Cortex of kidney (tissue), 1 donor: ENCODE measurements at places on chromosomes 12 and 14.

DNA sequence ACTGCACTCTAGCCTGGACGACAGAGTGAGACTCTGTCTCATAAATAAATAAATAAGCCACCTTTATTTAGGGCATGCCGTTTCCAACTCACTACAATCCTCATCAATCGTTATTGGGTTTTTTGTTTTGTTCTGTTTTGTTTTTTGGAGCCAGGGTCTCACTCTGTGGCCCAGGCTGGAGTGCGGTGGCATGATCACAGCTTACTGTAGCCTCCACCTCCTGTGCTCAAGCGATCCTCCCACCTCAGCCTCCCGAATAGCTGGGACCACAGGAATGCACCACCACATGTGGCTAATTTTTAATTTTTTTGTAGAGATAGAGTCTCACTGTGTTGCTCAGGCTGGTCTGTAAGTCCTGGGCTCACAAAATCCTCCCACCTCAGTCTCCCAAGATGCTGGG lies 3.6 kb upstream of the ANAPC5 start:
- DNase-seq, result no peak

- no peak for DNase-seq
These were observed 457.7 kb upstream of the SYT1 start for GRCh38 chr12:78406828-78407227.

GRCh38 chr12:130870442-130871285 lies 1.2 kb upstream of the RAN start:
- no peak for DNase-seq

- DNase-seq, result no peak
These were observed 46.1 kb upstream of the PTPRO start for GRCh38 chr12:15276088-15276698.

DNA sequence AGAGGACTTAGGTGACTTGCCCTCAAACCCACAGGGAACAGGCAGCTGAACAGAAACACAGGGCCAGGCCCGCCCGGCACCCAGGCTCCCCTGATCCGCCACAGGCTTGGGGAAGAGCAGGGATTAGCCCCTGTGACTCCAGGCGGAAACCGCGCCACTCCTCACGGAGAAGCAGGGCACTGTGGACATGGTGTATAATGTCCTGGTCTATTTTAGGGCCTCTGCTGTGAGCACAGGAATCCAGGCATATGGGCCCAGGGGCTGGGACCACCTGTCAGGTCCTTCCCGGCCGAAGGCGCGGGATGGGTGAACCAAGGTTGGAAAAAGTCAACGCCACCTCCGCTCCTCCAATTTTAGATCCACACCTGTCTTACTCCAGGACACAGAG lies 34.6 kb upstream of the MEG3 start:
- DNase-seq, result no peak

GRCh38 chr14:31206536-31207286 lies 882 bp downstream of the HECTD1 start:
- DNase-seq, result no peak

DNA sequence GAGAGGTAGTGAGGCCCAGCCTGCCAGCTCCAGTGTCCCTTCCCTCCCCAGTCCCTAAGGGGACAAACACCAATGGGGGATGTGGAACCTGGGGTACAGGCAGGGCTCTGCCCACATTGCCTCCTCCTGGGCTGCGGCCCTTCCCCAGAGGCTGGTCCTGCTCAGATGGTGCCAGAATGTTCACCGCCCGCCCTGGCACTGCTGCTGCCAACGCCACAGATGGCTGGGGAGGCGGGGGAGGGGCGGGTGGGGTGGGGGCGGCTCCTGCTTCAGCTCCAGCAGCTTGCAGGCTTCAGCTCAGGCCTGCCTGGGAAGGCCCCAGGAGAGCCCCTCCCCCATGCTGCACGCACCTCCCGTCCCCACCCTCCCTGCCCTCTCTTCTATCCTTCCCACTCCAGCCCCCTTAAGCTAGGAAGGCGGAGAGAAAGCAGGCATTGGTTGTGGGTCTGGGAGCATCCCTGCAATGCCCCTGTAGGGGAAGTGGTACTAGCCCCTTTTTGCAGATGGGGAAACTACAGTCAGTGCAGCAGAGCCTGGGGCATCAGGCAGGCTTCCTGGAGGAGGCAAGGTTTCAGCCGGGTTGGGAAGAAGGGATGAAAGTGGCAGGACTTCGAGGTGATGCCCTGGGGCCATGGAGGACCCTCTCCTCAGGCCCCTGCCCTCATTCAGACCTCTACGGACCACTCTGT lies 2.0 kb upstream of the BEGAIN start:
- DNase-seq, result no peak

DNA sequence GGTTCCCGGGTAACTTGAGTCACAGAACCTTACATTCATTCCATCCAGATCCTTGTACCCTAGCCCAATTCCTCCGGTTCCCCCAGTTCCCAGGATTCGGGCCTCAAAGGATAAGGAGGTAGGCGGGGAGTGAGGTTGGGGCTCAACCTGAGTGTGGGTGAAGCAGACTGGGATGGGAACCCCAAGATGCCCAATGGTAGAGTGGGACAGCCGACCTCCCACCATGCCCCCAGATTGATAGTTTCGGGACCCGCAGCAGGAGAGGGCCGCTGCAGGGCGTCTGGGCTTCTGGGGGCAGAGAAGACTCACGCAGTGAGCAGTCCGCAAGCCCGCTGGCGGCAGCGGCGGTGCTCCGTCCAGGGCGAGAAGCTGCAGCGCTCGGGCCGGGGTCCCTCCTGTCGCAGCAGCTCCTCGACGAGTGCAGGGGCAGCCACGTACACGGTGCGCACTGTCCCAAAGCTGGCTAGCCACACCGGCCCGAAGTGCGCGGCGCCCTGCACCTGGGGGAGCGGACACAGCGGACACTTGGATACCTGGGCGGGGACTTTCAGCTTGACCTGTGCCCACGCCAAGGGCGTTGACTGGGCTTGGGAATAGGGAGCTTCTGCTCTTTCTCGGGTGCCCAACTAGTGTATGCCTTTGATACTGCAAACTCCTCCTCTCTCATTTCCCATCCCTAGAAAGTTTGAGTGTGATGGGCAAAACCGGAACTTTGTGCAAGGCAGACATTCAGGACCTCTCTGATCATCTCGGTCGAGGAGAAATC lies 997 bp downstream of the CYP27B1 start:
- no peak for DNase-seq

GRCh38 chr12:83763425-83763824 lies 1076.7 kb downstream of the TMTC2 start:
- no peak for DNase-seq

GRCh38 chr12:10672231-10672868 lies 1.5 kb downstream of the STYK1 start:
- no peak for DNase-seq

- DNase-seq, result no peak
These were observed 106.2 kb downstream of the TMEM30B start for GRCh38 chr14:61174987-61175386.

DNA sequence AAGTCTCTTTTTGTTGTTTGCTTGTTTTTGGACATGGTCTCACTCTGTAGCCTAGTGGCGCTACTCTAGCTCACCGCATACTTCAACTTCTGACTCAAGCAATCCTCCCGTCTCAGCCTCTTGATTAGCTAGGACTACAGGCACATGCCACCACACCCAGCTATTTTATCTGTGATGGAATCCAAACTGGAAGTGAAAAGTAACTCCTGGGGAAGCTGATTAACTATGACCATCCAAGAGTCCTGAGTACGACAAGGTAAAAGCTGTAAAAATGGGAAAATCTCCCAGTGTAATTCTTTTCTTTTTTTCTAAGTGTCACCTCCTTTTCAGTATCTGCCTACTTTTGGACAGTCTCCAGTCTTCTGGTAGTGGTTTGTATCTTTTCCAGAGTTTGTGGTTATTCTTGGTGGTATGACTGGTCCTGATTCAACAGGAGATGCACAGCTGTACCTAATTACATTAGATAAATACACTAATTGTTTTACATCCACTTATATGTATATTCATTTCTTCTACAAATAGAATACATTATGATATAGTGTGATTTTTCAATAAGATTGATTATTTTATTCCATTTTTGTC lies 97.8 kb downstream of the SLC6A15 start:
- no peak for DNase-seq

DNA sequence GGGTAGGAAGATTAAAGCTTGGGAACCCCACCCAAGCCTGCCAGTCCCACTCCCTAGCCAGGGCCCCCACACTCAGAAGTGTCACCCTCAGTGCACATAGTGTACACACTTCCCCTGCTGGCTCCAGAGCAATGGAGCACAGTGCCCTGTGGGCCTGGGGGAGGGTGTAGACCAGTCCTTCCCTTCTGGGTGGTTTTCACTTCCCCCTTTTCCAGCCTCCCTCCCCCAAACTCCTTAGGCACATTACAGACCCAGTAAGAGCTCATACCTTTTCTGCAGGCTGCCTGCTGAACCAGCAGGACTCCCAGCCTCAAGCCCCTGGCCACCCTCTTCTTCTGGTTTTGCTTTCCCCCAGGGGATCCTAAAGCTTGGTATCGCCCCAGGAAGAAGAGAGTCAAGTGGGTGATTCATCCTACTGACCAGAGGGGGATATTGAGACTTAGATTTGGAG lies at the start of gene ZNF385A:
Gene ZNF385A, minus strand, starts transcription at position 143 of the 451 bp plus-strand sequence. CDS start 219 bp downstream, outside the sequence.
- DNase-seq, result no peak

DNA sequence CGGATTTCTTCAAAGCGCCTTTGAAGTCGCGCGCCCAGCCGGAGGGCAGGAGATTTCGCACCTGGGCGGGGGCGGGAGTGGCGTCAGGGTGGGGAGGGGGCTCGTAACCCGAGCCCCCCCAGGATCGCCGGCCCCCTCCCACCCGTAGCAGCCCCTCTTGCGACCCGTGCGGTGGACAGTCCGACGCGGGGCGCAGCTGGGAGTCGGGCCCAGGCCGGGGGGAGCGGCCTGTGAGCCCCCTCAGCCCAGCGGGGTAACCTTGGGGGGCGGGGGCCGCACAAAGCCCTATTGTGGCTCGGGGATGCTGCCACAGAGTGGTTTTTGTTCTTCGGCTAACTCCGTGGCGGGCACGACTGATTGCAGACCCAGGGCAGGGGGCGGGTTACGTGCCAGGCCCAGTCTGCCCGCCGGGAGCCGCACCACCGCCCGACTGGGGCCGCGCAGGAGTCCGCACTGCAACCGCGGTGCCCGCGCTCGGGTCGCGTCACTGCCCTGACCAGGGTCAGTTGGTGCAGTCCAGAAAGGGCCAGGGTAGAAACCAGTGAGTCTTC lies 4.2 kb upstream of the AAAS start:
- DNase-seq, result no peak

- no peak for DNase-seq
These were observed 435.3 kb upstream of the TMTC1 start for GRCh38 chr12:30219047-30219446.

GRCh38 chr14:105204931-105205672 lies 24.0 kb upstream of the NUDT14 start:
- DNase-seq, result no peak

DNA sequence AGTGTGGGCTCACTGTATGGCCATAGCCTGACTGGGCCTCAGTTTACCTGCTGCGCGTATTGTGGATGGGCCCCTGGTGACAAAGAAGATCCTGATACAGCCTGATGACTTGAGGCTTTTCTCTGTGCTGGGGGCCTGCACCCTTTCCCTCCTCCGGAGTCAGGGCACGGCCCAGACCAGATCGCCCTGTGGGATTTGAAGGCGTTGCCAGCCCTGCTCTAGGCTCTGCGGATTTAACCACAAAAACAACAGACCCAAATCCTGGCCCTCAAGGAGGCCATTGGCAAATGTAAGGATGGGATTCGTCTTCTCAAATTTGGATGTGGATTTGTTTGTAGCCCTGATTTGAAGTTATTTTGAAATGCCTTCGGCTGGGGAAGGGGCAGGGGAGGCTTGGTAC lies 195.8 kb downstream of the TSPAN9 start:
- no peak for DNase-seq

GRCh38 chr14:58717211-58717610 lies 79.4 kb downstream of the DACT1 start:
- DNase-seq, result no peak

- no peak for DNase-seq
These were observed 90.1 kb upstream of the PELI2 start for GRCh38 chr14:56027916-56028712.

DNA sequence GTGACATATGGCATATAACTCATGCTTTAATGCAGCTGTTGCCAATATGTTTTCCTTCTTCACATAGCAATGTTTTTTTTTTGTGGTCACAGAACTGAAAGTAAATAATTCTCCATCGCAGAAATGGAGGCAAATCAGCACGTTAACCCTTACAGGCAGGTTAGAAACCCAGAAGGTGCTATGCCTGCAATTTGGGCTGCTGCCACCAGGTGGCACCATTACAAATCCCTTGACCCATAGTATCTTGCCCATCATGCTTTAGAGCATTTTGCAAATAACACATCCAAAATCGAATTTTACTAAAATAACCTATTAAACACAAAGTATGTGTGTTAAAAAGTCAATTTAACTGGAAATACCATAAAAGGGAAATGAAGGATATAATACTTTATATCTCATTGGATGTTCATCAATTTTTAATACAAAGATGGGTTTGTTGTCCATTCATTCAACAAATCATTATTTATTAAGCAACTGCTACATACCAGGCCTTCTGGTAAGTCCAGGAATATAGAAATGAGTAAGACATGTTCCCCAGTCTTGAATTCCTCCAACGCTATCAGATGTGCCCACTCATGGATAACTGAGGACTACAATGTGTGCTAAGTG lies 340.1 kb downstream of the GLT1D1 start:
- DNase-seq, result no peak

GRCh38 chr12:130856088-130856487 lies 15.8 kb upstream of the RAN start:
- DNase-seq, result no peak

DNA sequence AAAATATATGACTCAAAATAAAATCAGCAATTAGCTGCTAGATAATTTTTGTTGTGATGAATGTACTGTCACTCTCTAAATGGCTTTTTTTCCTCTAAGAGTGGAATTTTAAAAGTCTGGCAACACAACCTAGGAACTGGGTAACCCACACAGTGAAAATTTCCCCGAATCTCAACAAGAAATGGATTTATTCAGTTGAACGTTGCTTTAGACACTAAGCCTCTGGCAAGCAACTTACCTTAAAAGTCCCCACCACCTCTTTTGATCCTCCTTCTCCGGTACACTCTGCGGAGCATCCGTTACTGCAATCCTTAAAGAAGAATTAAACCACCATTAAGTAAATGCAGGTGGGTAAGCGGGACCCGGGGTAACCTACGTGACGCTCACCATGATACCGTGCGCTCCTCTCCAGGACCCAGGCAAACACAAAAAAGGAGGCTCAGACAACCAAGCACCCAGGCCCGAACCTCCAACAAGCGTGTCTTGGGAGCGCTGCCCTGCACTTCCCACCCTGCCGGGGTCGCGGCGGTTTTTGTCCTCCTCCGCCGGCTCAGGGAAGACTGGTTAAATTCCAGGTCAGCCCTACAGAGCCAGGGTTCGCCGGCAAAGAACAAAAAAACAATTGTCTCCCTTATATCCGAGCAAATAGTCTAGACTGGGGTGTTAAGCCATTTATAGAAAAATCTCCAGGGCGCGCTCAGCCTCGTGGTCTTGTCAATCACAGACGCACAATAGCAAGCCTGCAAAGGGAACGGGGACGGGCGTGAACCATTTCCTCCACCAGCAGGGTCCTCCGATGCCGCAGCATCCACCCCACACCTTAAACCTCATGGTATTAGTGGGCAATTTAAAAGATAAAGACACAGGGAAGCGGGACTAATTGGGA lies 47.1 kb downstream of the BCAT1 start:
- DNase-seq, result no peak

- DNase-seq, result no peak
These were observed 278.0 kb upstream of the MIS18BP1 start for GRCh38 chr14:45531022-45531421.
